NCI-H774 (cell line): ENCODE measurements at places on chromosomes 7 and 10.

DNA sequence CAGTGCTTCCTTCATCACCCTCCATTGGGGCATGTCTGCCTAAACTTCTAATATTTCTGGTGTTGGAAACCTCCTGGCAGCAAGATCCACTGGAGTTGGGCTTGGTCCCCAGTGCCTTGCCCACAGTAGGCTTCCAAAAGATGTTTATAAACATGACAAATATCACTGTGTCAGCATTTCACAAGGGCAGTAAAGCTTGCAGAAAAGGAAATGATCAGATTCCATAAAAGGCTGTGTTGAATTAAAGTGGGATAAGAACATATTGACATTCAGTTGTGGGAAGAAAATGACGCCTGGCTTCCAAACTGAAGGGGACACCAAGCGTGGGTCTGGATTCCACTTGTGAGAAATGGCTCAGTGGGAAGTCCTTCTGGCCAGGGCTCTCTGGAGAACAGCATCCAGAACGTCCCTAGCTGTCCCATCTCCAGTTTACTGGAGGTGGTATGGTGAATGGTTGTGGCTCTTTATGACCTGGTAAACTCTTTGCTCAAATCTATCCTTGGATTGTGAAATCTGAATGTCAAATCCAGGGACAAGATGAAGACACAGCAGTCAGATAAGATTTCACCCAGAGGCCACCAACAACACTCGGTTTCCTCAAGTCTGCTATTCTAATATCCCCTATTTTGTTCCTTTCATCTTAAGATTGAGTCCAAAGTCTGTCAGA lies 287.2 kb downstream of the TNS3 start:
- no peak for DNase-seq

- no peak for DNase-seq
These were observed 10.9 kb downstream of the CCDC186 start for GRCh38 chr10:114163062-114163461.

GRCh38 chr10:287026-287709 lies 151.9 kb downstream of the ZMYND11 start:
- DNase-seq = no peak

DNA sequence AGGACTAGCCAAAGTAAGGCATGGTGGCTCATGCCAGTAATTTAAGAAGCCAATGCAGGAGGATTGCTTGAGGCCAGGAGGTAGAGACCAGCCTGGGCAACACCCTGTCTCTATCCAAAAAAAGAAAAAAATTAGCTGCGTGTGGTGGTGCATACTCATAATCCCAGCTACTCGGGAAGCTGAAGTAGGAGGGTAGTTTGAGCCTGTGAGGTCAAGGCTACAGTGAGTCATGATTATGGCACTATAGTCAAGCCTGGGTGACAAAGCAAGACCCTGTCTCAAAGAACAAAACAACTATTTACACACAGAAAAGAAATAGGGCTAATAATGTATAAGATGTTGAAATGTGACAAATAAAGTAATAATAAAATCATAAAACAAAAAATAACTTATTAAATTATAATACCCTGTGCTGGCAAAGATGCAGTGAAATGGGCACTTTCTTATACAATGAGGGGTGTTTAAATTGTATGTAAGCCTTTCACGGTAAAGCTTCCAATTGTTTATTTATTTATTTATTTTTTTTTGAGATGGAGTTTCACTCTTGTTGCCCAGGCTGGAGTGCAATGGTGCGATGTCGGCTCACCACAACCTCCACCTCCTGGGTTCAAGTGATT lies 175.2 kb downstream of the TPST1 start:
- DNase-seq = no peak

DNA sequence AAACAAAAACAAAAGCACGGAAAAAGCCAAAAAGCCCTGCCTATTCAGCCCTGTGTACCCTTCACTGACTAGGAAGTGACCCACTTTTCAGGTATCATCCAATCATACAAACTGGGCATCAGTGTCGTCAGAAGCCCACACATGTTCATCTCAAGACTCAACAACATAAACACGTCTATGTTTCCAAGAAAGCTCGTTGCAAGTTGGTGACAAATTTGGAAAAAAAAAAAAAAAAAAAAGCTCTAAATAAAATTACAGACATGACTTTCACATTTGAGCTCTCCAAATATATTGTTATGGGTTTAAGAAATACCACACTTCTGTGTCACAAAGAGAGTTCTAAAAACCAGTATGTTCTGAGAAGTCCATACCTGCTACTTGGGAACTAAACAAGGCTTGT lies 204.7 kb upstream of the KLF14 start:
- DNase-seq = no peak

GRCh38 chr7:46291601-46292150 lies 370.6 kb upstream of the IGFBP3 start:
- no peak for DNase-seq

DNA sequence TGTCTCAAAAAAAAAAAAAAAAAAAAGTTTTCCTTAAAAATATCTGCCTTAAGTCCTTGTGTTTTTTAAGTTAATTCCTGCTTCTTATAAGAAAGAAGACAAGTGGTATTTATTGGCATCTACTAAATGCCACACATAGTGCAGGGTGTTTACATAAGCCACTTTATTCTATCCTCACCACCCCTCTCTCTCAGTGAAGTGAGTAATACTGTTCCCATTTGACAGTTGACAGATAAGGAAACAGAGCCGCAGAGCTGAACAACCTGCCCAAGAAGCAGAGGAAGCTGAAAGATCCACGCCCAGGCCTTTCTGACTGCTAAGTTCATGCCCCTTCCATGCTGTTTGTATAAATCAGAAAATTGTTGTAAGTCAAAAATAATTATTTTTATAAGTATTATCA lies 54.1 kb downstream of the ABLIM1 start:
- no peak for DNase-seq

- DNase-seq = no peak
These were observed 4.1 kb downstream of the PDLIM1 start for GRCh38 chr10:95286707-95287106.

DNA sequence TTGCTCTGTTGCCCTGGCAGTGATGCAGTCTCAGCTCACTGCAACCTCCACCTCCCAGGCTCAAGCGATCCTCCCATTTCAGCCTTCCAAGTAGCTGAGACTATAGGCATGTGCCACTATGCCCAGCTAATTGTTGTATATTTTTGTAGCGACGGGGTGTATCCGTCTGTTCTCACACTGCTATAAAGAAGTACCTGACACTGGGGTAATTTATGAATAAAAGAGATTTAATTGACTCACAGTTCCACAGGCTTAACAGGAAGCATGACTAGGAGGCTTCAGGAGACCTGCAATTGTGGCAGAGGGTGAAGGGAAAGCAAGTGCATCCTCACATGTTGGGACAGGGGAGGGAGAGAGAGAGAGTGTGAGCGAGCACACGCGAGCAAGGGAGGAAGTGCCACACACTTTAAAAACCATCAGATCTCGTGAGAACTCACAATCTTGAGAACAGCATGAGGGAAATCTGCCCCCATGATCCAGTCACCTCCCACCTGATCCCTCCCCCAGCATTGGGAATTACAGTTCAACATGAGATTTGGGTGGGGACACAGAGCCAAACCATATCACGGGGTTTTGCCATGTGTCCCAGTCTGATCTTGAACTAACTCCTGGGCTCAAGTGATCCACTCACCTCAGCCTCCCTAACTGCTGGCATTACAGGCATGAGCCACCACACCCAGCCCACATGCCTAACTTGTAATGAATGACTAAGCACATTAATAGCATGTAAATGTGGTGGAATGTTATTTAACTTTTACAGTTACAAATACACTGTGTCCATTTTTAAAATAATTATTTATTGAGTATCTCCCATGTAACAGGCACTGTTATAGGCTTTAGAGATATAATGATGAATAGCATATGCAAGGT lies 65.5 kb downstream of the RALA start:
- DNase-seq = no peak

- DNase-seq = no peak
These were observed 93.9 kb downstream of the SEPTIN7 start for GRCh38 chr7:35894721-35895120.

DNA sequence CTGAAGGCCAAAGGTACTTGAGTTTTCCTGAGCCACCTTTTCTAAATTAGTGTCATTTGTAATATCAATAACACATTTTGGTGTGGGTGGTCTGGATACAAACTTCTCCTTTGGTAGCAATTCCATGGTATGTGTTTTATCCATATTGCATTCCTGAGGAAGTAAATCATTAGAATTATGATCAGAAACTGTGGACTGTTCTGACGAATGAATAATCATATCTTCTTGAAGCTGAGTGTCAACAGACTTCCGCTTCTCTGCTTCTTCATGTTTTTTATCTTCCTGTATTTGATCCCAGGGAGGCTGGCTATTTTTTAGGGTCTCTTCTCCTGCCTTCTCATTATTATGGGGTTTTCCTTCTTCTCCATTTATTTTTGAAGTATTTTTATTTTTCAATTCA lies 81.4 kb downstream of the NRBF2 start:
- no peak for DNase-seq

- DNase-seq = no peak
These were observed 2.3 kb upstream of the JAKMIP3 start for GRCh38 chr10:132063432-132063831.

DNA sequence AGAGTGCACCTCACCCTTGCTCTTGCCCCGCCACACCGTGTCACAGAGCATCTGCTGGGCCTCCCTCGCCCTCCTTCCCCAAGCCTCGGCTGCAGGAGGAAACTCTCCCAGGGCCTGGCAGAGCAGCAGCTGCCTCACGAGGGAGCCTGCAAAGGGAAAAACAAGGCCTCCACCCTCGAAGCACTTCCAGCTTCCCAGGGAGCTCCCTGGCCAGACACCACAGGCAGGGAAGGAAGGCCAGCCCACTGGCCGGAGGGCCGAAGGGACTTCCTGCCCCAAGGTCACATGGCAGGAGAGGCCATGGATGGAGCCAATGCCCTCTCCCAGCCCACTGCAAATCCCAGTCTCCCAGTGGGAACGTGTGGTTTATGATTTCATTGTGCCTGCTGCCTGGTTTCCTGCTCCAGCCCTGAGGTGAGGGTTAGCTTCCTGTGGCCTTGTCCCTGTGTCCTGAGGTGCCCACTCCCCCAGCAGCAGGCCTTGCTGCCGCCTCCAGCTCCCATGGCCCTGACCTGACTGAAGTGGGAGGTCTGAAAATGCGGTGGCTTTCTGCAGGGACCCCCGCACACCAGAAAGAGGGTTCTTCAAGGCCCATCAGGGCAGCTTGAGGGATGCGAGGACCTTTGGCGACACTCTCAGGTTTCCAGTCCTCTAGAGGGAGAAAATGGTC lies 100.5 kb upstream of the PPIF start:
- no peak for DNase-seq

GRCh38 chr7:47549916-47550315 lies 32.0 kb downstream of the TNS3 start:
- DNase-seq = no peak

GRCh38 chr10:17452060-17452841 lies 2.1 kb downstream of the ST8SIA6 start:
- DNase-seq = no peak
